ENCODE measurements at places on chromosomes 7 and 10. TPM values are rescaled to one million over a fixed set of nuclear protein-coding genes. Genes with fewer than 3 reads are reported as not detected.

Gene TMEM196
- total RNA-seq = not detected

- DNase-seq = no peak
Measured at GRCh38 chr10:7334642-7334964, 76.2 kb downstream of the SFMBT2 start.

DNA sequence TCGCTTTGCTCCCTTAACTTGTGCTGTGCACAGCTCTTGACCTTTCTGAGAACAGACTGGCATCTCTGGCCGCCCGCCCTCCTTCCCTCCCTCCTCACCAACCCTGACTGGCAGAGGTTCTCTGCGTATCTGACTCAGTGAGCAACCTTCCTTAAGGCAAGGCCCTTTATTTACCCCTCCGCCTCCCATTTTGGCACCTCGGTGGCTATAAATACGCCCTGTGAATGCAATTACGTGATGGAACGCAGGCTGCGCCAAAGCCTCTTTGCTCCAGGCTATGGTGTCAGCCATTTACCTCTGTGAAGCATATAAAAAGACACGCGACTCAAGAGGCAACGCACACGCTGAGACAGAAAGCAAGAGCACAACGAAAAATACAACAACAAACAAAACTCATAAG is 764.3 kb downstream of the SUGCT start:
- no peak for DNase-seq

Gene C10orf90
- 0.20 TPM for total RNA-seq

DNA sequence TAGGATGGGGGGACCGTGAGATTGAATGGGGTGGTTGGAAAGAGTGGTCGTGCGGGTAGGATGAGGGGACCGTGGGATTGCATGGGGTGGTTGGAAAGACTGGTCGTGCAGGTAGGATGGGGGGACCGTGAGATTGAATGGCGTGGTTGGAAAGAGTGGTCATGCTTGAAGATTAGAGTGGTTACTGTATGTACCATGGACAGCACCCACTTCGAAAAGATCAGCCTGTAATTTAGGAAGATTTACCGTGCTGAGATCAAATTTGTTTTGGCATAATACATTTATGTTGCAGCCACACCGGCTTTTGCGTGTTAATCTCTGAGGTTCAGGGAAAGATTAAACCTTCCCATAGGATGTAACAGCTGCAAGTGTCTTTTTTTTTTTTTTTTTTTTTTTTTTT is 495.2 kb upstream of the ADARB2 start:
- DNase-seq = no peak

Gene HGF
- total RNA-seq = 8.0 TPM

Gene LIPM
- not detected for total RNA-seq

- DNase-seq = peak; percentile 78
Measured at GRCh38 chr7:128453836-128454804, 1.6 kb upstream of the HILPDA start.

DNA sequence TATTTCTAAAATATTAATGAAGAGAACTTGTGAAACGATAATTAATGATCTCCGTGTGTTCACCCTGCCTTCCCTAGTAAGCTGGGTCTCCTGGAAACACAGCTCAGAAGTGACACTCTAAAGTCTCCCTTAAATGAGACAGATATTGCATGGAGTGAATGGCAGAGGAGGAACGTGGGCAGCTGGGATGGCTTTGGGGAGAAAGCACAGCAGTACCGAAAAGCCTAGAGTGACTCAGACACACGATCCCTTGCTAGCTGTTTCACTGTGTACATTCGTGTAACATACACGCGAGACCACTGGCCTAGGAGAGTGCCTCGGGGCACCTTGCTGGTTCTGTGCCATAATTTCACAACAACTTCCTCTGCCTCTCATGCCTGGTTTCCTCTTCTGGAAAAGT is 199.9 kb upstream of the TCERG1L start:
- DNase-seq = no peak

DNA sequence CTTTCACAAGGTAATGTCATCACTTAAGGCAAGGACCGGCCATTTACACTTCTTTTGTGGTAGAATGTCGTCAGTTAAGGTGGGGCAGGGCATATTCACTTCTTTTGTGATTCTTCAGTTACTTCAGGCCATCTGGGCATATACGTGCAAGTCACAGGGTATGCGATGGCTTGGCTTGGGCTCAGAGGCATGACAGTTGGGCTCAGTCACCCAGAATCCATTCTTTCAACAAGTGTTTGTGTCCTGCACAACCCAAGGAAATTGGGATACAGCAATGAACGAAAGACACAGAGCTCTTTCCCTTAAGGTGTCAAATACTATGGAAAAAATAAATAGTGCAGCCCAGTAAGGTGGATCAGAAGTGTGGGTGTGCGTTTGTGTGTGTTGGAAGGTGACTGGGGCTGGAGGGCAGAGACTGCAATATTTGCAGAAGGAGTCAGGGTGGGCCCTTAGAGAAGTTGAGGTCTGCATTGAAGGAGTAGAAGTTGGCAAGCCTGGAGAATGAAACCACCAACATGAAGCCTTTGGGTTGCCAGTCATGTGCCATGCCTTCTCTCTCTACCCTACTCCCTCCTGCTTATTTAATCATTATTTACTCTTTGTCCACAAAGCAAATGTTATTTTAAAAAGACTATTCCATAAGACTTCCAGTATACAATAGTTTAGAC is 222.8 kb upstream of the PRKCQ start:
- DNase-seq = no peak

DNA sequence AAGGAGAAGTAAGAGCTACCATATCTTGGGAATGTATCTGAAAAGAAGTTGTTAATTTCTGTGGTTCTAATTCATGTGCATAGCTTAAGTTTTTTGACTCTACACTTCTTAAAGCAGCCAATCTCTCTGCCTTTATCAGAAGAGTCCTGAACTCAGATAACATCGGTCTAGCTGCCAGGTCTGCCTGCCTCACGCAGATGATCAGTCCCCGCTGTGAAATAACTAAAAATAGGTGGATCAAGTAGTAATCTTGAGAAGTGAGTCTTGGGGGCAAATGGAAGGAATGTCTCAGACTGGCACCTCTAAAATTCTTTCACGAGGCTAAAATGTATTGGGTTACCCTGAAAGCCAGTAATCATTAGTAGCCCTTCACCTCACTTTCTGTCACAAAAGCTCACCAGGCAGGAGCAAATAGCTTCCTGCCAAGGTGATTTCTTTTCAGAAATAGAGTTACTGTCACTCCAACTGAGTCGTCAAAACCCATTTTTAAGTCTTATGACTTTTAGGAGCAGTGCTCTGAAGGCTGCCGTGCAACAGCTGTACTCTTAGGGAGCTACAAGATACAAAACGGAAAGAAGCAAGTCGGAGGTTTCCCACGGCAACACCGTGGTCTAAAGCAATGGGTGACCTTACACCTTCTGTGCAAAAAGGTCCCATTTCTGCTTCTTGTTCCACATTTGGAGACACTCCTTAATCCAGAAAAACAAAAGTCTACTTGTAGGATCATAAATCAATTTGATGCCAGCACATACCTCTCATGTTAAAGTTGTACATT is 85.2 kb downstream of the ABCB5 start:
- no peak for DNase-seq

Gene NPC1L1
- total RNA-seq = 61.3 TPM

Data from mucosa of gallbladder (tissue), 1 donor.